ENCODE measurements at places on chromosomes 12 and 14. TPM values are rescaled to one million over a fixed set of nuclear protein-coding genes. Genes with fewer than 3 reads are reported as not detected.

The KRT77 gene
- total RNA-seq, result not detected

DNA sequence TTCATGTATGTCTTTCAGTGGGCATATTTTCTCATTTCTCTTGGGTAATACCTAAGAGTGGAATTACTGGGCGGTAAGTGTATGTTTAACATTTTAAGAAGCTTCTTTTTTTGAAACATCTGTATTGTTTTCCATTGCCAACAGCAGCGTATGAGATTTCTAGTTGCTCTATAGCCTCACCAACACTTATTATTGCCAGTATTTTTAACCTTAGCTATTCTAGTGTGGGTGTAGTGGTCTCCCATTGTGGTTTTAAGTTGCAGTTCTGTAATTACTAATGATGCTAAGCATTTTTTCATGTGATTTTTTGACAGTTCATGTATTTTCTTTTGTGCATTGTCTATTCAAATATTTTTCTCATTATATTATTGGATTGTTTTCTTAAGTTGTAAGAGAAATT is 101.9 kb upstream of the EEA1 start:
- peak; percentile 19 for ATAC-seq

GRCh38 chr14:91261986-91262549 is 17.6 kb upstream of the GPR68 start:
- ATAC-seq, result no peak

DNA sequence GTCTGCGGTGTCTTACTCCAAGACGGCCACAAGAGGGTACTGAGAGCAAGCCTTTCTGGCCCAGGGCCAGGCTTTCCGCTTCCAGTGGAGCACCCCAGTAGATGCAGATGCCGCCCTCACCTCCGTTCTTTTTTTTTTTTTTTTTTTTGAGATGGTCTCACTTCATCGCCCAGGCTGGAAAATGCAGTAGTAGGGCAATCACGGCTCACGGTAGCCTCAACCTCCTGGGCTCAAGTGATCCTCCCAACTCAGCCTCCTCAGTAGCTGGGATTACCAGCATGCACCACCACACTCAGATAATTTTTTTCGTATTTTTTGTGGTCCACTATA is 5.6 kb upstream of the LBHD2 start:
- peak; percentile 62 for ATAC-seq

Data from activated T-helper 17 cell treated with anti-CD3 and anti-CD28 coated beads, Interleukin-2, amount 50 U/mL, for 72 hours (primary cell).